Foreskin keratinocyte (primary cell): ENCODE measurements at places on chromosomes 13 and 19. TPM values are rescaled to one million over a fixed set of nuclear protein-coding genes. Genes with fewer than 3 reads are reported as not detected.

Gene ZNF77
- 2.9 and 3.4 TPM in 2 replicates for total RNA-seq

Gene ERICH6B
- total RNA-seq = not detected in 2 replicates

Gene CKM
- total RNA-seq = not detected in 2 replicates

Gene CNN1
- total RNA-seq = not detected in 2 replicates

Gene TEX29
- total RNA-seq = not detected in 2 replicates

Gene BRME1
- total RNA-seq = 0.68 and 0.78 TPM in 2 replicates

Gene LSR
- total RNA-seq = 91.3 and 98.0 TPM in 2 replicates

Gene C19orf85
- not detected in 2 replicates for total RNA-seq

Gene ATP5F1D
- 133 and 135 TPM in 2 replicates for total RNA-seq

Gene SIGLEC10
- not detected in 2 replicates for total RNA-seq

Gene SLC15A1
- 0.04 TPM in 1 of 2 replicates, not detected in the other for total RNA-seq

Gene SOHLH2
- not detected in 2 replicates for total RNA-seq

Gene BABAM1
- total RNA-seq = 95.7 and 95.9 TPM in 2 replicates
